SW 1271 (cell line): ENCODE measurements at places on chromosomes 13 and 19.

DNA sequence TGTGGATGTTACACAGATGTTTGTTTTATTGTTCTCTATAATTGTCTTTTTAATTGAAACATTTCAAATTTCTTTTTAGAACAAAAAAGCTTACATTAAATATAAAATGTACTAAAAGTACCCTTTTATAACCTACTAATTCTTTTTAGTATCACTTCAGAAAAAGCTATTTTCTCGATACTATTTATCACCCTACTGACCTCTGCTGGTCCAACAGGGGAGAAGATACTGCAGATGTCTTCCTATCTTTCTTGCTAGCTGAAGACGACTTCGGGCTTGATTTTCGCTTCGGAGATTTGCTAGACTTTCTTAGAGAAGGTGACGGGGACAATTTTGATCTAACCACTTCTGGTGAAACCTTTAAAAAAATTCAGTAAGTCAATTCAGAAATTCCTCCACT, 42.4 kb downstream of the ZC3H13 start:
- DNase-seq, result no peak

GRCh38 chr13:20424949-20425348, 100.7 kb downstream of the CRYL1 start:
- DNase-seq, result no peak

- no peak for DNase-seq
Observed at GRCh38 chr19:15291089-15291488, 41.2 kb downstream of the BRD4 start.

GRCh38 chr19:47542030-47542475, 27.2 kb upstream of the NAPA start:
- DNase-seq, result no peak

- no peak for DNase-seq
Observed at GRCh38 chr19:42095142-42095813, 19.3 kb downstream of the ZNF574 start.

DNA sequence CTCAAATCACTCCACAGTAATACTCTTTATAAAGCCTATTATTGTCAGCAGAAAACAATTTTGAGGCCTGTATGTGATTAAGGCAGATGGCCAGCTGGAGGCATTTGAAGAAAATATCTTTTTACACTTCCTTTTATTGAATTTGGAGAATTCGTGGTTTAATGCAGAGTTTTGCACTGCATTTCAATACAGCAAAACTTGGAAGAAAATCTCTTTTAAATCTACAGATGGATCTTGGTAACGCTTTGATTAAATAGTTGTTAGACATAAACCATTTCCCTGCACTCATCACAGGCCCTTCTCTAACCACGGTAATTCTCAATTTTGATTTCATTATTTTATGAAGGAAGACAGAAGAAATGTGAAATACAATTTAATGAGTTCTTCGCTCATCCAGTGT, 185.7 kb downstream of the RFC3 start:
- no peak for DNase-seq

GRCh38 chr13:112783978-112784371, 94.1 kb downstream of the ATP11A start:
- no peak for DNase-seq

- no peak for DNase-seq
Observed at GRCh38 chr13:111114362-111115060, 599 bp upstream of the ARHGEF7 start.

GRCh38 chr13:103371271-103371670, 305.1 kb upstream of the SLC10A2 start:
- no peak for DNase-seq

GRCh38 chr13:21012841-21013681, 48.3 kb downstream of the LATS2 start:
- DNase-seq, result no peak

DNA sequence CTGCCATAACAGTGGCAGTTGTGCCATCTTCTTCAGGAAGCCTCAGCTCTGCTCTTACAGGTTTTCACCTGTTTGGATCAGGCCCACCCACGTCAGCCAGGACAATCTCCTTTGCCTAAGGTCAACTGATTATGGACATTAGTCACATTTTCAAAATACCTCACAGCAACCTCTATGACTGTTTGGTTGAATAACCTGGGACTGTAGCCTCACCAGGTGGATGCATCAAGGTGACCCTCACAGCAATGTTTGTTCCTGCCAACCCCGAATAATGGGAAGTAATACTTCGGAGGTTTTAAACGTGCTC, 17.2 kb upstream of the ATP12A start:
- no peak for DNase-seq

DNA sequence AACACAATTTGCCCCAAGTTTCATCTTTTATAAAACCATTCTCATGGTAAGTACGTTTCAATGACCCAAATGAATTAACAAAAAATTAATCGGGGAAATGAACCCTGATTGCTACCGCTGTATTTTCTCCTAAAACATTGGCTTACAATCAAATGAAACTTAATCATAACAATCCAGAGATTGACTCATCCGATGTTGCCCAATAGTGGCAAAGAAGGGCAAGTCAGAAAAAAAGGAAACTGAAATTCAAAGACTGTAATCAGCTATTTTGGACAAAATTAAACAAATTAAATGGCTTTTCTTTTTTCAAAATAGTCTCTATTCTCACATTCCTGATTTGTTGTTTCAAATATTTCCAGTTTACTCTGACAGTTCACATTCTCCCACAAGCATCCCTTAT, 3.9 kb upstream of the ACOD1 start:
- DNase-seq, result no peak

- no peak for DNase-seq
Observed at GRCh38 chr13:65343898-65344663, 1886.1 kb downstream of the PCDH9 start.

GRCh38 chr13:38981096-38981495, 9.5 kb downstream of the STOML3 start:
- DNase-seq, result no peak

- DNase-seq, result no peak
Observed at GRCh38 chr13:84571264-84571663, 689.0 kb upstream of the SLITRK1 start.

DNA sequence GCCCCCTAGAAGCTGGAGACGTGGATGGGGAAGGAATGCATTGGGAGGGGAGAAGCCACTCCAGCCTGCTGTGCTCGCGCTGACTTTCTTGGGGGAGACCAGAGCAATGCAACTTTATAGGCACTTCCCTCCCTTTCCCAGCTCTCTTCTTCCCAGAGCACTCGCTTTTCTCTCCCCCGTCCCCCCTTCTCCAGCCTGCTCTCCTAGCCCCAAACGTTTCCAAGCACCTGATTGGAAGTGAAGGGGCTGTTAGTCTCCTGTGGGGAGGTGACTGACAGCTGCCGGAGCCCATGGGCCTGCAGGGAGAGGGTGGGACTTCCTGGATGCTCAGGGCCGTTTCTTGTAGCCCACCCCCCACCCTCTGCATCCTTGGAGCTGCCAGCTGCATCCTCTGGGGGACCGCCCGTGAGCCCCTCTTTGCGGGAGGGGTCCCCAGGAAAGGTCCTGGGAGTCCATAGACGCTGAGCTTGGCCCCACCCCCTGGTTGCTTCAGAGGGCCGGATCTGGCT, 2.5 kb downstream of the HDGFL2 start:
- peak; percentile 21 for DNase-seq

GRCh38 chr19:1046836-1047695, 7.2 kb downstream of the ABCA7 start:
- DNase-seq, result no peak
